ENCODE measurements at places on chromosomes 12 and 14. TPM values are rescaled to one million over a fixed set of nuclear protein-coding genes. Genes with fewer than 3 reads are reported as not detected.

- no peak for DNase-seq
Observed at GRCh38 chr12:52605542-52605941, 4.3 kb upstream of the KRT72 start.

DNA sequence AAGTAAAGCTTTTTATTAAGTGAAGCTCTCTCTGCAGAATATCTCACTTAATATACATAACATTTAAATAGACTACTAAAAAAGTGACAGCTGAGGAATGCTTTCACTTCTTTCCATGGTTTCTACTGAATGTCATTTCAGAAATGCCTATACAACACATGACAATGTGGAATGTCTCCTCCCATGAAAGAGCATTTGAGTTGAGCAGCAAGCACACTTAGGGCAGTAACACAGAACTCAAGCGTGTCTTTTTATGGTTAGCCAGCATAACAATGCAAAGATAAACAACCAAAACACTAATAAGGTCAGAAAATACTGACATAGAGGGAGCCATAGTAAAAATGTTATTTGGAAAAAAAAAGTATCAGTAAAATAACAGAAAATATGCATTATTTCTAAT is 9.4 kb downstream of the PPP1R12A start:
- DNase-seq: no peak

- no peak for DNase-seq
Observed at GRCh38 chr12:9648701-9649531, 20.6 kb upstream of the CLEC2D start.

DNA sequence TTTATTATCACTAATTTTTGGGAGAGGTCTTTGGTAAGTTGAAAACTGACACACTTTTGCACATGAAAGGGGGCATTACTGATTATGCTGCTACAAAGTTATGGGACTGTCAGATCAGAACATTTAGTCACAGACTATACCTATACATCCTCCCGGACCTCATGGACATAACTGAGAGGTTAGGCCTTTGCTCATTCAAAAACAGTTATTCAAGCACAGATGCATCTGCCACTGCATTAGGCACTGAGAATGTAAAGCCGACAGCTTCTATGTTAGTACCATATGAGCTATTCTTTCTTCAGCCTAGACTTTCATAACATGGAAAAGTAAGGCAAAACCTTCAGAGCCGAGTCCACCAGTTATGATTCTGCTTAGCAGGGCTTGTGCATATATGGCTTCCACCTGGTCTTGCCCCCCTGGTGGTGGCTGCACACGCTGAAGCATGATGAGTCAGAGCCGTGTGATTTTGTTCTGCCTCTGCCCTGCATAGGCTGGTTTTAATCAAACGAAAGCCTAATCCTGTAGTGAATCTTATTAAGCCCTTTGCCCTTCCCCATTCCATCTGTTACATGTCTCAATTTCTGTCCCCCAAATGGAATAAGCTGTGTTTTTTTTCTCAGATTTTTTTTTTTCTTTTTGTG is 21.8 kb upstream of the RNU6-8 start:
- DNase-seq: peak; percentile 46

DNA sequence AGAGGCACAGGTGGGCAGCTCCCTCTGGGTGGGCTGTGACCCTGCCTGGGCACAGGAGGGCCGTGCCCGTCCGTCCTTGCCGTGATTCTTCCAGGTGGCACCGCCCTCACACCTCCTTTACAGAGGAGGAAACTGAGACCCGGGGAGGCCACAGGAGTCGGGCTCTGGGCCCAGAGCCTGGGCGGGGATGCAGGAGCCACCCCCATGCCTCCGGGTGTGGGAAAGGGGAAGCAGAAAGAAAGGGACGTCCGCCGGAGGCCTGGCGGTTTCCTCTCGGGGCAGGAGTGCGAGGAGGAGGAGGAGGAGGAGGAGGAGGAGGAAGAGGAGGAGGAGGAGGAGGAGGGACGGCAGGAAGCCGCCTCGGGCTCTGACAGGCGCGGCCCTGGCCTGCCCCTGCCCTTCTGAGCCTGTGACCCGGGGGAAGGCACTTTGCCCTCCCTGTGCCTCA is 23.0 kb downstream of the SH2B3 start:
- peak; percentile 78 for DNase-seq

DNA sequence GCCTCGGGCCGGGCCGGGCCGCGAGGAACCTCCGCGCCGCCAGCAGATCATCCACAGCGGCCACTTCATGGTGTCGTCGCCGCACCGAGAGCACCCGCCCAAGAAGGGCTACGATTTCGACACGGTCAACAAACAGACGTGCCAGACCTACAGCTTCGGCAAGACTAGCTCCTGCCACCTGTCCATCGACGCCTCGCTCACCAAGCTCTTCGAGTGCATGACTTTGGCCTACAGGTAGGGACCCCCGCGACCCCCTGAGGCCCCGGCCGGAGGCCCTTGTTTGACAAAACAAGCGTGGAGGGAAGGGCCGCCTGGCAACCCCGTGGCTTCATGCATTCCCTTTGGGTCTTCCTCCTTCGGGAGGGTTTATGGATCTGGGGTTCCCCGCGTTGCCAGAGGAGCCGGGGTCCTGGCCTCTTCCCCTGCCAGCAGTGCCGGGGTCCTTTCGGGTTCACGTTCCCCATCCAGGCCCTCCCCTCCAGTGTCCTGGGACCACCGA is 526 bp downstream of the MLXIP start:
- DNase-seq: no peak

DNA sequence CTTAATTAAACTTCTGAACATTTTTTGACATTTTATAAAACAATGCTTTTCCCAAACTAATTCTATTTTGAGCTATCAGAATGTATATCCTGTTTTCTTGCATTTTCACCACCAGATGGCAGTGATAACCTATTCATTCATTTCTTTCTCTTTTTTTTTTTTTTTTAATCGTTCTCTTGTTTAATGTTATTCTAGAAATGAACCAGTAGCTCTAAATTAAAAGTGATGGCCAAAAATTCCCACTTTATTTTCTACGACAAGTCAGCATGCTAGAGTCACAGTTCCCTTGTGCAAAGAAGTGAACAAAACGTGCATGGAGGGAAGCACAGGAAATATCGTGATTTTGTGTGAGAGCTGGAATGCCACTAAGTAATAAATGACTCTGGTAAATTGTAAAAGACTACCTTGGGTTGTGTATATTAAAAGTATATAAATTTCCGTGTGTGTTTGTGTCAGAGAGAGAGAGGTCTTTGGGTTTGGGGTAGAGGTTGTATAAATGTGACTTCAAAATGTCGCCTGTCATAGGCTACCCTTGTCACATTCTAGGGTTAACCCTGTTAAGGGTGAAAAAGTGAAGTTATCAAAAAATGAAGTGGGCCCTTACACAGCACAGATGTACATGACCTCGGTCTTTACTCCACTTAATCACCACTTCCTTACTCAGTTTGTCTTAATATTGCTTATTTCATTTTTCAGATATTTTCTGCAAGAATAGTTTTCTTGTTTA is 40.4 kb upstream of the LDHB start:
- no peak for DNase-seq

- no peak for DNase-seq
Observed at GRCh38 chr12:100801320-100801719, 6.7 kb downstream of the ANO4 start.

DNA sequence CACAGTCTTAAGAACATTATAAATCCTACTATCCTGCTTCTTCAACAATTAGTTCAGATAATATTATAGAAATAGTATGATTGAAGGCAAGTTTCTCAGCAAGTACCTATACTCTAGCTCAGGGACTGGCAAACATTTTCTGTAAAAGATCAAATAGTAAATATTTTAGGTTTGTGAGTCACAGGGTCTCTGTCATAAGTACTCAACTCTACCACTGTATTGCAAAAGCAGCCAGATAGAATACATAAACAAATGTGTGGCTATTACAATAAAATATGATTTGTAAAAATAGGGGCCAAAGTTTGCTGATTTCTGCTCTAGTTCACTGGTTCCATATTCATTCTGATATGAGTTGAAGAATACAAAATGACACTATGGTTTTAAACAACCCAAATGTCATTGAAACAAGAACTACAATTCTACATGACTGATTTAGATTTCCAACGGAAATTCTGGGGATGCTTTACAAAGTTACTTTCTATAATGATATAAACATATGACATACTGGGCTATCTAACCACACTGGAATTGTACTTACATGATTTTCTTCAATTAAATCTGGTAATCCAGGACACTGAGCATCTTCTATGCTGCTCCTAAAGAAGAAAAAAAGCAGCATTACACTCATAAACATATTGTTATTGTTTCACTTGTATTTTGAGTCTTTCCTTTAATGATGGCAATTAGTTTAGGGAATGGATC is 23.2 kb downstream of the LGALS3 start:
- no peak for DNase-seq

- DNase-seq: no peak
Observed at GRCh38 chr14:38203929-38204718, 3.6 kb upstream of the SSTR1 start.

GRCh38 chr12:80513211-80513610 is 69.2 kb downstream of the PTPRQ start:
- no peak for DNase-seq

DNA sequence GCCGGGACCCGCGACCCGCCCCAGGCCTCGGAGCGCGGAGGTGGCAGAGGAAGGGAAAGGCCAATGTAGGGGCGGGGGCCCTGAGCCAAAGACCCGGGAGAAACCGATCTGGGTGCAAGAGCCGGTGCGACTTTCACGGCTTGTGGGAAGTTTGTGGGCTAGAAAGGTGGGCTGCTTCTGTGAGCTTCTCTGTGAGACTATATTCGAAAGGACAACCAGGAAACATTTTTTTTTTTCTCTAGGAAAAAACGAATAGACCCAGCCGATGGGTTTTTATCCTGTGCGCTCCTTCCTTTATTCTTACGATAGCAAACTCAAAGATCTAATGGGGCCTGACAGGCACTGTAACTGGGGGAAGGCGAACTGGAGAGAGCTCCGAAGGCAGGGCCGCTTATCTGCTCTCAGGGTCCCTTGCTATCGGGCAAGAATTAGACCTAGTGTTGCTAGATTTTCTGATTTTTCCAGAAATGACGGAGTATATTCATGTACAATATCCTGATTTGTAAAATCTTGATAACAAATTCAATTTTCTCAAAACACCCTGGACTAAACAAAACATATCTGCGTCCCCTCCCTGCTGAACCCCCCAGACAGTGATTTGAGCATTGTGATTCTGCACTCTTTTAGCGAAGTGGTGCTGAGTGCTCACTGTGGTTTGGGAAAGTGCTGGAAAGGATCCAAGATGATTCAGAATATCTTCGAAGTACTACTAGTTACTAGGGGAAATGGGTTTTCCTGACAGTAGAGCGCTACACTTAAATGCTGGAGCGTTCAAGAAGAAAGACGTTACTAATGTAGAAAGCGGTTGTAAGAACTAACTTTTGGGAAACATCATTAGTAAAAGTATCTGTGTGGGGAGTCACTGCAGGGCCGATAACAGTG is 563 bp upstream of the STXBP6 start:
- DNase-seq: no peak

- DNase-seq: no peak
Observed at GRCh38 chr12:102479099-102479885, 1.1 kb downstream of the IGF1 start.

DNA sequence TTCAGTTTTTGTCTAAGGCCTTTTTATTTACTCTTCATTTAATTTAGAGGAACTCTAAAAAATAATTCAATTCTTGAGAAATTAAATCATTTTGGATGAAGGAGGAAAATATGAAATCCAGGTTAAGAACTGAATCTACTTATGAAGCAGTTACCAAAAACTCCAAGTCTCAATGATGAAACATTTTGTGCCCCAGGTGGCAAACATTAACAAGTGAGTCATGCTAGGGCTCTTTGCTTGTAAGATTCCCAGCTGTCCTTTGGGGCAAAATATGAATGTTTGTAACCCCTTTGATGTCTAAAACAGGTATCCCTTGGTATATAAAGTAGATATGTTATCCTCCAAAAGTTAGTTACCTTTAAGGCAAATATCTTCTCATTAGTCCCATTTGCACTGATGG is 202.4 kb downstream of the NEDD1 start:
- no peak for DNase-seq

DNA sequence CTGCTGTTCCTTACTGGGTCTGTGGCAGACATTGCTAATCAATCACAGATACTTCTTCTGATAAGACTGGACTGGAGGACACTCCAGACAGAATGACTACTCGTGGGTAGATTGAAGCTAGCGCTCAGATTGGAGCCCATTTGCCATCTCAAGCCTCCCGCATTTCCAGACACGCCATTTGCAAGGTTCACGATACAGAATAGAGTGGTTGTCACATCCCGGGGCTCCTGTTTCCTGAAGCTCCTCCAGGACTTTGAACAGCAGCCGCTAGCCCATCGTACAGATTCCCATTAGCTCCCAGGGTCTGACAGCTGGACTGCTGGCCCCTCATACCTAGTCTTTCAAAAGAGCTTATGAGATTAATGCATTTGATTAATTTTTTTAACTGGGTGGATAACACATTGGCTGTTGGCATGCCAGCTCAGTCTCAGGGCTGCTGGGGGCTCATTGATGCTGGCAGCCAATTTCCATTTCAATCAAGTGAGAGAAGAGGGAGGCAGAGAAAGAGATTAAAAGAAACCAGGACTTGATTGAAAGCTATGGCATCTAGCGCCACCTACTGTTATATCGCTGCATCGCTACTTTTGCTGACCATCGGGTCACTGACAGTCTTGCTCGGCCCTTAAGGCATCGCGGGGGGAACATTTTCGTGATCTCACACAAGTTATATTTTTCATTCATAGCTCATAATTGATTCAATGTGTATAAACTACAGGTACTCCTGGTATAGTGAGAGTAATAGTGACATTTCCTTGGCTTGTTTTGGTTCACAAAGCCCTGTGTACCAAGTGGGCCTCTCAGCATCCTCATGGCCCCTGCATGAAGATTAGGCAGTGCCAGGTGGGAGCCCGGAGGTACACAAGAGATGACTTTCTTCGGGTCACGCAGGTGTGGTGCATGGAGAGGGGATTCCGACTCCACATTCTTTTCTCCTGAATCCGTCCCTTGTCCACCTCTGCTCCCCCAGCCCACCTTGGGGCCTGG is 78.6 kb downstream of the CCDC60 start:
- DNase-seq: peak; percentile 63

DNA sequence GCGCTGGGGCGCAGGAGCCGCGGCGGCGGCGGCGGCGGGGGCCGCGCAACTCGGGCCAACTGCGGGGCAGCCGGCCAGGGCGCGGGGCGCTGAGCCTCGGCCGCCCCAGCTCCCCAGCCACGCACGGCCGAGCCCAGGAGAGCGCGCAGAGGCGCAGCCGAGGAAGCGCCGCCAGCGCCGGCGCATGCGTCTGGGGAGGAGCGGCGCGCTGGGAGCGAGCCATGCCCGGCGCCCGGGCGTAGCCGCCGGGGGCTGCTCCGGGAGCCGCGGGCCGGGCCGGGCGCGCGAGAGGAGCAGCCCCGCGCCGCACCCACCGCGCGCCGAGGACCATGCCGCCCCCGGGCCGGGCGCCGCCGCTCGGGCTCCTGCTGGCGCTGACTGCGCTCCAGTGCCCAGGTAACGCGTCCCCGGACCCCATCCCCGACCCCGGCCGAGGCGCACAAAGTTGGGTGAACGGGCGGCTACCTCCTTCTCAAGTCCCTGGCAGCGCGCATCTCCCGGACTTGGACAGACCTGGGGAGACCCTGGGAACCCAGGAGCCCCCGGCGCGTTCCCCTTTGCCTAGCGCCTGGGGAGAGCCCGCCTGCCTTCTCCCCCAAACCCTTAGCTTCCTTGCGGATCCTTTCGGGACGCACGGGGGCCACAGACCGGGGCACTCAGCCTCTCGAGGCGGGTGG is 121.4 kb downstream of the AACS start:
- DNase-seq: no peak

- DNase-seq: no peak
Observed at GRCh38 chr12:98146043-98146442, 369.3 kb upstream of the TMPO start.

The SYT1 gene
- 0.17 TPM for total RNA-seq

The SLCO1B1 gene
- total RNA-seq: not detected

The AMIGO2 gene
- total RNA-seq: 2.1 TPM

The FGF23 gene
- total RNA-seq: not detected

The MTA1 gene
- total RNA-seq: 201 TPM

Data from left ventricle myocardium superior (tissue), 1 donor.